CD4-positive, alpha-beta memory T cell (primary cell): ENCODE measurements at places on chromosomes 1 and 21.

GRCh38 chr1:26164036-26164860, 4.5 kb downstream of the C1orf232 start:
- peak; percentile 57 for DNase-seq

DNA sequence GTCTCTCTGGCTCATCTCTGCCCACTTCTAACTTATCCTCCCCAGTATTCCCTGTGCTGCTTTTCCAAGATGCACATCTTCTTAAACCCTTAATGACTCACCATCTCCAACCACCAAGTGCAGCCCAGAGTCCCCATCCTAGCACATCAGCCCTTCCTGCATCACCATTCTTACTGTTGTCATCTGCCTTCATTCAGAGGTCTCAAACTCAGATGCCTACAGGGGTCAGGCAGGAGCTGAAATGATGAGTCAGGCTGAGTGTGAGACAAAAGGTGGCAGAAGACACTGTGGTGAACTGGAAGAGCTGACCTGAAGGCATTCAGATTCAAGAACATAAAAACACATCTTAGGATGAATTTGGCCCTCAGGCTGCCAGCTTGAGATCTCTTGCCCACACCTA, 34.6 kb downstream of the OLFML2B start:
- no peak for DNase-seq

GRCh38 chr1:233651061-233651460, 37.2 kb downstream of the KCNK1 start:
- DNase-seq, result no peak

GRCh38 chr1:245432228-245432875, 277.6 kb downstream of the KIF26B start:
- DNase-seq, result no peak

DNA sequence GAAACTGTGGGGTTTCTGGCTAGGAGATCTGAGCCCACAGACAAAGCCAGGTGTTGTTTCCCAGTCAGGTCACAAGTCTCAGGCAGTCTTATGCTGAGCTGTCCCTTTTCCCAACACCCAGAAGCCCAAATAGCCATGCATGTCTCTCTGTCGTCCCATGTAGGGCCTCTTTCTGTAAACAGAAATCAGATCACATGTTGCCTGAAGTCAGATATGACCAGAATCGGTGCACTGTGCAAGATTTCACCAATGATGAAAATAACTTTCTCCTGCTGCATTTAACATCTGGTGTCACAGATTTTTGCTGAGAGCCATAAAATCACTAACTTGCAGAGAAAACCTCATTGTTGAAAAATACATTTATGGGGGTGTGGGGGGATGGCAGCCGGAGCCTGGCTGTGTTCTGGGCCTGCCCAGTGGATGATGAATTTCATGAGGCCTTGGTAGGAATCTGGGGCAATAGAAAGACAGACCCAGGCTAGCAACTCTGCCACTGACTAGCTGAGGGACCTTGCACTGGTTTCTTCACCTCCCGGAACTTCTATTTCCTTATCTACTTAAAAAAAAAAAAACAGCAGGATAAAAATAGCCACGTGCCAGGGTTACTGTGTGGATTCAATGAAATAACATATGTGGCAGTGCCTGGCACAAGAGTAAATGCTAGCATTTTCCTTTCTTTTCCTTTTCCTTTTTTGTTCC, 158.8 kb upstream of the NFIA start:
- no peak for DNase-seq
